ENCODE measurements at places on chromosomes 2 and 18.
A peak's percentile ranks its signal among the peaks of the same experiment; 100 is the strongest.

- H3K36me3 ChIP-seq: no peaks in the 10 kb centered on the region
- no peak for DNase-seq
- no peak overlapping the region for H3K4me3 ChIP-seq
- H3K4me1 ChIP-seq: no peaks in the 10 kb centered on the region
- no peaks in the 10 kb centered on the region for H3K27me3 ChIP-seq
- H3K27ac ChIP-seq: no peak overlapping the region
Observed at GRCh38 chr2:163649080-163649479, 86.7 kb downstream of the FIGN start.

- no peaks in the 10 kb centered on the region for H3K36me3 ChIP-seq
- no peak overlapping the region for H3K4me3 ChIP-seq
- H3K27ac ChIP-seq: no peak overlapping the region
Observed at GRCh38 chr2:12726271-12726670, 9.5 kb downstream of the TRIB2 start.

DNA sequence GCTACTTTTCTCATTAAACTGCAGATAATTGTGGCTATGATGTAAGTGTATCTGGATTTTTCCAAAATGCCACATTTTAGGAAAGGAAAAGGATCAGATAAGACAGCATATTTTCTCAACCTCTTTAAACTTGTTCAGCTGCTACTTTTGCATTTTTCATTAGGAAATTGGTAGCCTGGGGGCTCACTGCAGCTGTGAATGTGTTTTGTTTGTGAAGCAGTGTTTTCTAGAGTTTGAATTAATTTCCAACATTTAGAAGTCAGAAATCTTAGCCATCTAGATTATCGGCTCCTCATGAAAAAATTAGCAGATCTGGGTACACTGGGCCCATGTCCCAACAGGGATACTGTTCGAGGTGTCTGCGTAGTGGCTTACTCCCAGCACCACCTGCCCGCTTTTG lies 56.3 kb upstream of the ZDBF2 start:
- H3K4me3 ChIP-seq: no peak overlapping the region
- DNase-seq: no peak
- H3K27ac ChIP-seq: no peak overlapping the region
- H3K27me3 ChIP-seq: no peaks in the 10 kb centered on the region

DNA sequence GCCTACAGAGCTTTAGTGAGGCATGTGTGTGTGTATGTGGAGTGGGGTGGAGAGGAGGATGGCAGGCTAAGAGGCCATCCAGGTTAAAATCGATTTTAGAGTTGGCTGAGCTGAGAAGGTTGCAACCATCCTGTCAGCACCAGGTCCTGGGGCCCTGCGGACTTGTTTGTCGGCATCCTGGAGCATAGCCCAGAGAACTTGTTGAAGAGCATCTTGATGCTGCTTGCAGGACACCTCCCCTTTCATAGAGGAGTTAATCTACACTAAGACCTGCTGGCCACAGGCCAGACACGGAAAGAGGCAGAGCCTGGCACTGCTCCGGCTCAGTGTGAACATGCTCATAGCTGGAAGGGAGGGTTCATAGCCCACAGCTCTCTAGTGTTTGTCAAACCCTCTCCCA lies 72.1 kb upstream of the RGPD5 start:
- H3K36me3 ChIP-seq: no peaks in the 10 kb centered on the region
- no peaks in the 10 kb centered on the region for H3K27me3 ChIP-seq
- no peak overlapping the region for H3K4me3 ChIP-seq
- H3K27ac ChIP-seq: no peak overlapping the region
- DNase-seq: peak; percentile 22

GRCh38 chr2:45776160-45776955 lies 124.9 kb downstream of the PRKCE start:
- H3K4me1 ChIP-seq: no peaks in the 10 kb centered on the region
- no peaks in the 10 kb centered on the region for H3K27me3 ChIP-seq
- no peak overlapping the region for H3K27ac ChIP-seq
- H3K4me3 ChIP-seq: no peak overlapping the region

DNA sequence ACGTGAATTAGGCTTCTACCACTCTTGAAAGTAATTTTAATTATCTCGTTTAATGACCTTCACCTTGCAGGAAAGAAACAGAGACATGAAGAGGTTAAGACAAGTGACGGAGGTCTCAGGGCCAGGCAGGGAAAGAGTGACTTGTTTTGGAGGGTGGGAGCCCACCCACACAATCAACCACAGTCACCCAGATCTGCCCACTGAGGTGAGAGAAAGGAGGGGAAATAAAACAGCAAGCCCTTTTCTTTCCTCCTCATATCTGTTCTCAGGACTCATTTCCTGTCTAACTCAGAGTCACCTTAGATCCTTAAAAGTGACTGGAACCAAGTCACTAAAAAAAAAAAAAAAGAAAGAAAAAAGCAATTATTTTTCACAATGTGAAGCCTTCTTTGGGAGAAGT lies 26.8 kb downstream of the ATP8B1 start:
- no peaks in the 10 kb centered on the region for H3K27me3 ChIP-seq
- peaks cover 36% of the 10 kb centered on the region for H3K4me1 ChIP-seq
- H3K36me3 ChIP-seq: no peaks in the 10 kb centered on the region
- H3K4me3 ChIP-seq: no peak overlapping the region
- peak overlapping the region; percentile 11 for H3K27ac ChIP-seq

GRCh38 chr2:130327703-130328527 lies 14.8 kb upstream of the IMP4 start:
- H3K4me1 ChIP-seq: no peaks in the 10 kb centered on the region
- no peak overlapping the region for H3K4me3 ChIP-seq
- H3K27me3 ChIP-seq: peaks cover 3% of the 10 kb centered on the region
- DNase-seq: no peak
- no peaks in the 10 kb centered on the region for H3K36me3 ChIP-seq
- no peak overlapping the region for H3K27ac ChIP-seq

GRCh38 chr2:166074430-166074829 lies 53.4 kb downstream of the SCN1A start:
- H3K4me3 ChIP-seq: no peak overlapping the region
- no peaks in the 10 kb centered on the region for H3K4me1 ChIP-seq
- no peaks in the 10 kb centered on the region for H3K27me3 ChIP-seq
- no peak overlapping the region for H3K27ac ChIP-seq
- H3K36me3 ChIP-seq: no peaks in the 10 kb centered on the region

DNA sequence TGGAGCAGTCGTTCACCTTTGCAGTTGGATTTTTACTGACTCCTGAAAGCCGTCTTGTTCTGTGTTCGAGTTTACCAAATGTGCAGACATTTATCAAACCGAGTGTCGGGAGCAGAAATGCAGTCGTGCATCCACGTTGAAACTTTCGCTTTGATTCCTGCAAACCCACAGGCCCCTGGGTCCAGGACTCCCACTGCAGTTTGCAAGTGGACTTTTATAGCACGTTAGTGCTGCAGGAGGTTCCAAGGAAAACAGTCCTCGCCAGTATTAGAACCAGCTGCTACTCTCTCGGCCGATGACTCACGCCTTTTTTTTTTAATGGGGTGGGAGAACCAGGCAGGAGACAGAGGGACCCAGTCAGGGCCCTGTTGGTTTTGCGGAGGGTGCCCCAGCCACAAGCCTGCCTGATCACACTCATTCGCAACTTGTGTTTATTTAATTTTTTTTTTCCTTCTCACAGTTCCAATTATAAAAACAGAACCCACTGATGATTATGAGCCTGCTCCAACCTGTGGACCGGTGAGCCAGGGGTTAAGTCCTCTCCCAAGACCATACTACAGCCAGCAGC lies 90.1 kb downstream of the NFATC1 start:
- H3K4me1 ChIP-seq: no peaks in the 10 kb centered on the region
- no peak overlapping the region for H3K4me3 ChIP-seq
- no peak for DNase-seq
- no peak overlapping the region for H3K27ac ChIP-seq
- no peaks in the 10 kb centered on the region for H3K27me3 ChIP-seq

DNA sequence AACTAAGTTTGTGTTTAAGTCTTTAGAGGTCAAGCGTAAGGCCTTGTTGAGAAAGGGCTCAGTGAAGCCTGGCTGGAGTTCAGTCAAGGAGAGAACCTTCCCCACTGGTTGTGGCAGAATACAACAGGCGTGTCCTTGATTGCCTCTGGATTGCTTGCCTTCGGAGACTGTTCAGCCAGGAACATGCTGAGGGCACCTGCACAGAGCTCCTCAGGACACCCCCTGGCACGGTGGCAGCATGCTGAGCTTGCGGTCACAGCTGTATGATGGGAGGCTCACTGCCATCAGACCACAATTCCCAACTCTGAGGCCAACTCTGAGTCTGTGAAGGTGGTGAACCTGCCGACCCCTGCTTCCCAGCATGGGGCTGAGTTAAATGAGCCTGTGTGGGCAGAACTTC lies 130.0 kb downstream of the LPIN1 start:
- H3K27ac ChIP-seq: no peak overlapping the region
- H3K36me3 ChIP-seq: no peaks in the 10 kb centered on the region
- no peak overlapping the region for H3K4me3 ChIP-seq
- no peak for DNase-seq

GRCh38 chr2:175872005-175872348 lies 130.1 kb downstream of the LNPK start:
- H3K4me1 ChIP-seq: no peaks in the 10 kb centered on the region
- no peaks in the 10 kb centered on the region for H3K27me3 ChIP-seq
- H3K27ac ChIP-seq: no peak overlapping the region
- no peaks in the 10 kb centered on the region for H3K36me3 ChIP-seq
- H3K4me3 ChIP-seq: no peak overlapping the region

GRCh38 chr2:175004730-175004979 lies 526 bp downstream of the CHN1 start:
- peaks cover 5% of the 10 kb centered on the region for H3K4me1 ChIP-seq
- peak overlapping the region; percentile 56 for H3K27ac ChIP-seq
- H3K36me3 ChIP-seq: no peaks in the 10 kb centered on the region
- peaks cover 23% of the 10 kb centered on the region for H3K27me3 ChIP-seq
- DNase-seq: no peak

GRCh38 chr2:42176992-42177738 lies 8.0 kb downstream of the EML4 start:
- no peaks in the 10 kb centered on the region for H3K27me3 ChIP-seq
- H3K4me3 ChIP-seq: no peak overlapping the region
- no peaks in the 10 kb centered on the region for H3K36me3 ChIP-seq
- H3K4me1 ChIP-seq: no peaks in the 10 kb centered on the region
- H3K27ac ChIP-seq: no peak overlapping the region
- DNase-seq: no peak

DNA sequence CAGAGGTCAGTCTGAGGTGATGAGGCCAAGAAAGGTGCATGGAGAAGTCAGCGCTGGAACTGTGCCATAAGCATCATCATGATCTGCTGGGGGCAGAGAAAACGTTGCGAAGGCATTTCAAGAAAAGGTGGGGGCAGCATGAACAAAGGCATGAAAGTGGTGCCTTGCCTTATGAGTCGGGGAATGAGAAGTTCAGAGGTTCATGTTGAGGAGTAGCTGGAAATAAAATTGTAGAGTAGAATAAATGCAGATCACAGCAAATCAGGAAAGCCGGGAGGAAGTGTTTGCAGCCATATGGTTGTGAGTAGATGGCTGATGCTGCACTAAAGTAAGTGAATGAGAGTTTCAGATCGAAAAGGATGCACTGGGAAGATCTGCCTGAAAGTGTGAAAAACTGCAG lies 72.1 kb upstream of the ARL5A start:
- H3K36me3 ChIP-seq: no peaks in the 10 kb centered on the region
- H3K4me1 ChIP-seq: no peaks in the 10 kb centered on the region
- DNase-seq: no peak
- H3K27ac ChIP-seq: no peak overlapping the region

- H3K27me3 ChIP-seq: no peaks in the 10 kb centered on the region
- DNase-seq: no peak
- H3K36me3 ChIP-seq: no peaks in the 10 kb centered on the region
Observed at GRCh38 chr2:21544392-21544791, 420.6 kb downstream of the TDRD15 start.

DNA sequence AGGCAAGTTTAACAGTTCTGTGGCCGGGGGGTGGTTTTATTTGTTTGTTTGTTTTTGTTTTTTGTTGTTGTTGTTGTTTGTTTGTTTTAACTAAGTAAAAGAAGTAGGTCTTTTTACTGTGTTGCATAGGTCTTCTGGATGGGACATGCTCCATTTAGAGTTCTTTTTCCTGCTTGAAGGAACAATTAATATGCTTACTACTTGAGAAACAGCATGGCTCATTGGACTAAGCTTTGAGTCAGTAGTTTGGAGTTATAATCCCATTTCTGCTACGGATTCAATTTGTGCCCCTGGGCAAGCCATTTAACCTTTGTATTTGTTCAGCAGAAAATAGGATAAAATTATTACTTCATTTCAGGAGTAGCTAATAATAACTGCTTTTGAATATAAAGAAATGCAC lies 8.7 kb upstream of the ACVR2A start:
- no peak overlapping the region for H3K27ac ChIP-seq
- H3K36me3 ChIP-seq: no peaks in the 10 kb centered on the region
- DNase-seq: no peak
- H3K27me3 ChIP-seq: no peaks in the 10 kb centered on the region

DNA sequence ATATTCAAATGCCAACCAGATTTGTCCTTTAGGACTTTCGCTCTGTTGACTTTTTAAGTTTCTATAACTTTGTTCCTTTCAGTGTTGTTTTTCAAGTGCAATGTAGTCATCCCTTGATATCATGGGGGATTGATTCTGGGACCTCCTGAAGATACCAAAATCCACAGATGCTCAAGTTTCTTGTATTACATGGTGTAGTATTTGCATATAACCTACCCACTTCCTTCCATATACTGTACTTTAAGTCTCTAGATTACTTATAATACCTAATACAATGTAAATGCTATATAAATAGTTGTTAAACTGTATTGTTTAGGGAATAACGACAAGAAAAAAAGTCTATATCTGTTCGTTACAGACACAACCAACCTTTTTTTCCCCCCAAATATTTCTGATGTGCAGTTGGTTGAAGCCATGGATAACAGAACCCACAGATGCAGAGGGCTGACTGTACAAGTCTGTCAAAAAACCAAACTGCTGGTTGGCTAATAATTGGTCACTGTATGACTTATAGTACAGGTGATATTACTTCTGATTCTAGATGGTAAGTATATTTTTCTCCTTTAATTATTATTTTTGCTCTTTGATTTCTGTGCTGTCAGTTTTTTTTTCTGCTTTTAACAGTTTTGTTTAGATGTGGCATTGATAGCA lies 201.7 kb upstream of the STON1 start:
- no peaks in the 10 kb centered on the region for H3K27me3 ChIP-seq
- H3K4me1 ChIP-seq: no peaks in the 10 kb centered on the region
- no peak overlapping the region for H3K27ac ChIP-seq
- no peaks in the 10 kb centered on the region for H3K36me3 ChIP-seq
- DNase-seq: no peak

GRCh38 chr18:9706081-9706935 lies 1.8 kb upstream of the RAB31 start:
- H3K36me3 ChIP-seq: no peaks in the 10 kb centered on the region
- H3K4me1 ChIP-seq: peaks cover 5% of the 10 kb centered on the region
- H3K4me3 ChIP-seq: no peak overlapping the region
- peak overlapping the region; percentile 51 for H3K27ac ChIP-seq
- peaks cover 10% of the 10 kb centered on the region for H3K27me3 ChIP-seq
- DNase-seq: no peak

- H3K36me3 ChIP-seq: no peaks in the 10 kb centered on the region
- H3K4me1 ChIP-seq: no peaks in the 10 kb centered on the region
- no peak for DNase-seq
Observed at GRCh38 chr18:57561728-57562423, 24.6 kb downstream of the FECH start.
